NCI-H69 (cell line): ENCODE measurements at places on chromosomes 2 and 18.

GRCh38 chr2:221517696-221518151 lies 54.4 kb downstream of the EPHA4 start:
- DNase-seq: no peak

DNA sequence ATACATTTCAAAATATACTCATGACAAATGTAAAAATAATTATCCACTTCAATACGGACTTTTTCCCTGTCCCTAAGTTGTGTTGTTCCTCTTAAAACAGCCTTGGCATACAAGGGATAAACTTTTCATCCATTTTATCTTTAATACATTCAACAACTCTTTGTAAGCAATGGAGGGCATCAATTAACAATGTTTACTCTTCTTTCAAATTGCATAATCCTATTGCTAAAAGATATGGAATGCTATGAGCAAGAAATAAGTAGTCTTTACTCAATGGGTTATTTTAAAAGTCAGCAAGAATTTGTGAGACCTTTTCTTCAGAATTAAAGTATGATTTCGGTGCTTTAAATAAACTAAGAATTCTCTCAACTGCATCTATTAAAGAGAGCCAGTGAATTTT lies 41.9 kb downstream of the SCN9A start:
- peak; percentile 46 for DNase-seq

- DNase-seq: no peak
Observed at GRCh38 chr18:22525313-22525712, 107.6 kb upstream of the CTAGE1 start.

DNA sequence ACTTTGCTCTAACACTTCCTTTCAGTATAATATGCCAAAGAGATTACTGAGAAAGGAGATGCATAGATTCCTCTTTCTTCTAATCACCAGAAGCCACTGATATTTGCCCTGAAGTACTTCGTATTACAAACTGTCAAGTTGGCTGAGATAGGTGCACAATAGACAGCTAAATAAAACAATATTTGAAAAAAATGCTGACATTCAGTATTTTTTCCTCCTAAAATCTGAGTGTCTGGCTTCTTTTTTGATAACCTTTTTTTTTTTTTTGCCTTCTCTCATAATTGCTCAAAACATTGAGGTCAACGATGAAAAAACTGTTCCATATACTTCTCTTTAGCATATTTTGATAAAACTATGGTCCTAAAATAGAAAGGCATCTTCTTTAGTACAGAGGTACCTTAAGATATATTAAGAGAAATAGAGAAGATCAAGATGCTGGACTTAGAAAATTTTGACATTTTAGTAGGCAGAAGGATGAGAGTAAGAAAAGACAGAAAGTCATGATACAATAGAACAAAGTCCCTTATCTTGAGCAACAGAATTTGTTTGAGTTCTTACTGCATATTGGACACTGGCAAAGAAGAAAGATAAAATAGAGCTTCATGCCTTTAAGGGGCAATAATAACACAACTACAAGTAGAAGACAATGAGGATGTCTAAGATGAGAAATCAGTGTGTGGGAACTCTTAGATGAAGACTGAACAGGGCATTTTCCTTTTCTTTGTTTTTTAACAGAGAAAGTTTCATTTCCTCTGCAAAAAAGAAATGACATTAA lies 220.7 kb downstream of the PTH2R start:
- DNase-seq: no peak

DNA sequence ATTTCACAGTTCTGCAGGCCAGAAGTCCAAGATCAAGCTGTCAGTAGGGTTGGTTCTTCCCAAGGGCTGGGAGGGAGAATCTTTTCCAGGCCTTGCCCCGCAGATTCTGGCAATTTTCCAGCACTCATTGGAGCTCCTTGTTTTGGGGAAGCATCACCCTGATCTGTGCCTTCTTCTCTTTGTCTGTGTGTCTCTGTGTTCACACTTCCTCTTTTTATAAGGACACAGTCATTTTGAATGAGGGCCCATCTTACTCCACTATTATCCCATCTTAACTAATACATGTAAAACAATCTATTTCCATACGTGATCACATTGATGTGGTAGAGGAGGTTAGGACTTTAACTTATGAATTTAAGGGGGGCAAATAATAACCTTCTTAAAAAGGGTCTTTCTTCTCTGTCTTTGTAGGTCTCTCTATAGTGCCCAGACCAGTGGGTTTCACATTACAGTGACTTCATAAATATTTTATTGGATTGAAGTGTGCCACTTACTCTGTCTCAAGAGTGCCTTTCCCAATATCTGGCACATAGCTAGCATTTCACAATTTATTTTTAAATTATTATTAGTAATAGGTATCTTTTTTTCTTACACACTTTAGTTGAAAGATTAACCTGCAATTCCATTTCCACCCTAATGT lies 68.9 kb upstream of the CBLN2 start:
- DNase-seq: no peak

DNA sequence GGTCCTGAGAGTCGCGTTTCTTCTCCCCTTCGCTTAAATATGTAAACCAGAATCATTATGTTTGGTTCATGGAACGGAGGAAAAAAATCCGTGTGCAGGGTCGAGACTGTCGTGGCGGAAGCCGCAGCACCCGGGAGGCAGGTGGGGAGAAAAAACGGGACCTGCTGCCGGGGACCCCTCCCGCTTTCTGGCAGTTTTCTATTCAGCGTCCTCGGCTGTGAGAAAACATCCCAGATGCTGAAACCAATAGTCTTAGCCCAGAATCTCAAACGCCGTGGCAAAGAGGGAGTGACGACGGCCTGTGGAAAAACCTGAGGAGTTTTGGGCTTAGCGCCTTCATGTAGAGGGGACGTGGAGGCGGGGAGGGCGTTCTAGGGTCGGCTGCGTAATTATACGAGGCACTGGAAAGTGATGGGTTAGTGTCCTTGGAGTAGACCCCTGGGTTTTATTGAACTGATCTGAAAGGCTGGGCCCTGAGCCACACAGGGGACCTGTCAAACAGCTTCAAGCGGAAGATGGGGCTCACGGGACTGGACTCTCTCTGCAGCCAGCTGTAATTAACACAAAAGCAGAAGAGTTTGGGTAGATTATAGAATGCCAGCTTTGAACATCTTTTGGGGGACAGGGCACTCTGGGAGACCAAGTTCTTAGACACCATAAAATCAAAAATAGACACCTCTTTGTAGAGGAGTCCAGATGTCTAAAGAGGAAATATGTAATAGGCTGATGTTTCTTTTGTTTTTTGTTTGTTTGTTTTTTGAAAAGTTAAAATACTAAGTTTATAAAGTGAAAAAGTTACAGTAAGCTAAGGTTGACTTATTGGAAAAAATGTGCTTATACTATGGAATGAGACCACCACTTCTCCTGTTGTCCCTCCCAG lies 834 bp upstream of the BUB1 start:
- DNase-seq: peak; percentile 49

GRCh38 chr2:4959219-4959618 lies 733.0 kb upstream of the SOX11 start:
- no peak for DNase-seq

DNA sequence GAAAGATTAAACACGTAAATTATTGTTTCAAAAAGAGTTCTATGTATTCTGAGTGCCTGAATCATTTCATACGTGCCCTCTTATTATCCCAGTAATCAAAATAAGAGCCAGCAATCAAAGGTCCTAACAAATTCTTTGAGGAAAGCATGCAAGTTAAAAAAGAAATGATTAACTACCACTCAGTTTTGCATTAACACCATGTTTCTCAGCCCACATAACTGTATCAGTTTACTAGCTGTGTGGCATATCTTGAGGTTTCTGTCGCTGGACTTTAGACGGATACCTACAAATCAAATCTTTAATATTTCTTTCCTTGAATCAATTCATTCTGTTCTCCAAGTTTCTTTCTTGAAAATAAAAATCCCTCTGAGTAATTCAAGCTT lies 668.9 kb upstream of the CHAC2 start:
- DNase-seq: no peak

DNA sequence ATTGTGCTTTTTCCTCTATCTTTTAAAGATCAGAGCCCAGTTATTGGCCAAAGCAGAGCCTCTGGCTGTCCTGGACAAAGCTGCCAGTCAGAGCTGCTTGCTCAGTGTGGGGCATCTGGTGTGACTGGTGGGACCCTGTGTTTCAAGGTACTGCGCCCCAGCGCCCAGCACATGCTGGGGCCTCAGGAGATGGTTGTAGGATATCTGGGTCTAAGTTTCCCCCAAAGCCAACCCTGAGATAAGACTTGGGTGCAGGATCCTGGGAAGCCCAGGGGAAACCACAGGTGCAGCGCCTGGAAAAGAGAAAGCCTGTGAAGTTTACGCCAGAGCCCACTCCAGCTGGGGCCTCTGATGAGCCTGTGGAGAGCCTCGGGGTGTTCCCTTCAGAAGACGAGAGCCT lies 117.7 kb downstream of the RPIA start:
- DNase-seq: no peak

DNA sequence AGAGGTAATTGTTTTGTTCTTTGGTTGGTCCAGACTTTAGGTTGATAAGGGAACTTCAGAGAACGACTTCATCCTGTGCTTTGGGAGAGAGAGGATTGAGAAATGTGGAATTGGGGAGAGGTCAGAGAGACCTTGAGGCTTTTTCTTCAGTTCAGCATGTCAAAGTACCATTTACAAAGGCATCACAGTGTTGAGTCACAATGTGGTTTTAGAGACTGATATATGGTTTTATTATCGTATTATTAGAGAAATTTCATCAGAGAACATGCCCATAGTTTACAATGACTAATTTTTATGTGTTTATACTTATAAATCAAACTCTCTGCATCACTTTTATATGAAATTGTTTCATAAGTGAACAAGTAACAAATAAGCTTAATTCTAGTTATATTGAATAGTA lies 626.6 kb downstream of the DSC3 start:
- DNase-seq: no peak

DNA sequence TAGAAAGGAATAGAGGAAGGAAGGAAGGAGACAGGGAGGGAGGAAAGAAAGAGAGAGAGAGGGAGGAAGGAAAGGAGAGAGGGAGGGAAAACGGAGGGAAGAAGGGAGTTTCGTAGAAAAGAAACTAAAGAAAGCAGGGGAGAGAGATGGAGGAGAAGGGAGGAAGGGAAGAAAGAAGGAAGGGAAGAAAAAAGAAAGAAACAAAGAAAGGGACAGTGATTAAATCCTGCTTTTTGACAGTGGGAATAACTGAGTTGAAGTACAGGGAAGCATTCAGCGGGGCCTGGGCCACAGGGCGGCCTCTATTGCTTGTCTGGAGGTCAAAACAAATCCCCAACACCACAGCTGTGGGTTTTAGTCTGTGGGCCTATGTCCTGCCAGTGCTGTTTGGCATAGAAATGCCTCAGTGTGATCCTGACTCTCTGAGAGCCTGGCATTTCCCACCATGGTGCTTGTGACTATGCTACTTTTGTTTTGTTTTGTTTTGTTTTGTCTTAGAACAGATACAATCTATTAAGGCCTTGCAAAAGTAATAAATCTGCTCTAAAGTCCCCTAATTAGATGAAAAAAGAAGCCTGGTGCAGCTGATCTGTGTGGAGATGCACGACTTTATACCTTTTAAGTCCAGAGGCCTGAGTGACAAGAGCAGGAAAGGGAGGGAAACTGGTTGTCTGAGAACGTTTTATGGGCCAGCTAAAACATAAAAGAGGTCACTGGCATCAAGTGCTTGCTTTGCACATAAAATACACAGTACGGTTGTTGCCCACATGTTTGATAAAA lies 40.0 kb downstream of the IL1RL2 start:
- DNase-seq: no peak
